Activated naive CD4-positive, alpha-beta T cell treated with anti-CD3 and anti-CD28 coated beads for 36 hours (primary cell): ENCODE measurements at places on chromosomes 13 and 19.

GRCh38 chr13:52158629-52159158 lies 703 bp downstream of the NEK3 start:
- no peak for DNase-seq

DNA sequence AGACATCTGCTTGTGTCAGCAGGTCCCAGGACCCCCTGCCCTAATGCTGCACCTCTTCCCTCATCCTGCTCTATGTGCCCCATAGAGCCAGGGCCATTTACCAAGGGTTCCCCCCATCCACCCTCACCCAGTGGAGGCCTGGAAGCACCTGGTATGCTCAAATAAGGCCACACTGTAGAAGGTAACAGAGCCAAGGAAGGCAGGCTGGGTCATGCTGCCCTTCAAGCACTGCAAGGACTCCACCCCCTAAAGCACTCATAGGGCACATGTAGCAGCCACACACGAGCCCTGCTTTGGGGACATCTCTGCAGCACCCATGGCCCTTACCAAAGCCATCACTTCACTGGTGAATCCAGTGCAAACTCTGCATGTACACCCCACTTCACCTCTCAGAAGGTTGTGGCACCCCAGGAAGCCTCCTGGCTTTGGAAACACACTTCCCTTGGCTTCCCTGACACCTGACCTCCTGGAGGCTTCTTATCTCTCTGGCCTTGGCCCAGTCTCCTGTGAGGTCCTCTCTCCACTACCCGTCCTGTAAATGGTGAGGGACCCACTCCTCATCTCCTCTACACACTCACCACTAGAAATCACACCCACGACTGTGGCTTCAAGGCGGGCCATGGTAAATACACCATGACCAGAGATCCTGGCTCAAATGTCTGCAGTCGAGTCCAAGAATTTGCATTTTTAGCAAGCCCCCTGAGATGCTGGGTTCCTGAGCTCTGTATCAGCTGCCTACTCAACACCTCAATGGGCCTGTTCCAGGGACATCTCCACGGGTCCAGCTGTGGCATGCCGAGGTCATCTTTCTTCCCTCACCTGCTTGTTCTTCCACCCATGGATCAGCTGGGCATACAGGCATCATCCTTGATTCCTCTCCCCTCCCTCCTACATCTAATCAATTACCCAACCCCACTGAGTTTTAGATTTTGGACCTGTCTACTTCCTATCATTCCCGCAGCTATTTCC lies 80.9 kb upstream of the DOCK9 start:
- no peak for DNase-seq

GRCh38 chr13:43085545-43085944 lies 62.2 kb downstream of the DNAJC15 start:
- no peak for DNase-seq

DNA sequence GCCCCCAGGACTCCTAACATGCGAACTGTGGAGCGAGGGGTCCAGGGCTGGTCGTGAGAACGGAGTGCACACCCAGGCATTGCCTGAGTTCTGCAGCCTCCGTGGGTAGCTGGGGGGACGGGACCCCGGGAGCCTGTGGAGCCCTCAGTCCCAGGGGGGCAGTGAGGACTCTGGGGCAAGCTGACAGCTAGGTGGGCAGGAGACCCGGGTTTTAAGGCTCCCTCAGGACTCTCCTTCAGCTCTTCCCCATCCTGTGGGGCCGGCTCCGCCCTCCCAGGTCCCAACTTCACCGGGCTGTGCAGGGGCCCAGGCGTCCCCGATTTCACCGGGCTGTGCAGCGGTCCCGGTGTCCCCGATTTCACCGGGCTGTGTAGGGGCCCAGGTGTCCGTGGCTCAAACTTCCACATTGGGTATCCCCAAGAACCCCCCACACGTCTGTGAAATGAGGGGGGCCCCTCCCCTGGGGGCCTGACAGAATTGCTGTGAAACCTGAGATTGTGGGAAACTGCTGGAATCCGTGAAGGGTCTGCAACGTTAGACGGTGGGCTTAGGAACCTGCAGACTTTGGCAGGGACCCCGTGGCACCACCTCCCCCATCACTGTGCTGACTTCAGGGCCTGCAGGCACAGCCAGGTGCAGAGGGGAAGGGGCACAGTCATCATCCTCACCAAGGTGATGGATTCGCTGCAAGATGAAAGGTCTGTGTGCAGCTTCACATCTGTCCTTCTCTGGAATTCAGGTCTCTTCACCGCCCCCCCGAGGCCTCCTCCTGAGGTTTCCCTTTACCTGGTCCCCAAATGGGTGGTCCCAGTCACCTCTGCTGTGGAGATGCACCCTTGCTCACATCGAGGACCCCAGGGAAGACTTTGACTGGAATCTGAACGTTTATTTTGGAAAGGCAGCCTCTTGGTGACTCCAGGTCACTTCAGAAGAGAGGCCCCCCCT lies 73.2 kb upstream of the MCF2L start:
- no peak for DNase-seq

- DNase-seq = no peak
Observed at GRCh38 chr13:22161871-22162270, 491.0 kb downstream of the FGF9 start.

DNA sequence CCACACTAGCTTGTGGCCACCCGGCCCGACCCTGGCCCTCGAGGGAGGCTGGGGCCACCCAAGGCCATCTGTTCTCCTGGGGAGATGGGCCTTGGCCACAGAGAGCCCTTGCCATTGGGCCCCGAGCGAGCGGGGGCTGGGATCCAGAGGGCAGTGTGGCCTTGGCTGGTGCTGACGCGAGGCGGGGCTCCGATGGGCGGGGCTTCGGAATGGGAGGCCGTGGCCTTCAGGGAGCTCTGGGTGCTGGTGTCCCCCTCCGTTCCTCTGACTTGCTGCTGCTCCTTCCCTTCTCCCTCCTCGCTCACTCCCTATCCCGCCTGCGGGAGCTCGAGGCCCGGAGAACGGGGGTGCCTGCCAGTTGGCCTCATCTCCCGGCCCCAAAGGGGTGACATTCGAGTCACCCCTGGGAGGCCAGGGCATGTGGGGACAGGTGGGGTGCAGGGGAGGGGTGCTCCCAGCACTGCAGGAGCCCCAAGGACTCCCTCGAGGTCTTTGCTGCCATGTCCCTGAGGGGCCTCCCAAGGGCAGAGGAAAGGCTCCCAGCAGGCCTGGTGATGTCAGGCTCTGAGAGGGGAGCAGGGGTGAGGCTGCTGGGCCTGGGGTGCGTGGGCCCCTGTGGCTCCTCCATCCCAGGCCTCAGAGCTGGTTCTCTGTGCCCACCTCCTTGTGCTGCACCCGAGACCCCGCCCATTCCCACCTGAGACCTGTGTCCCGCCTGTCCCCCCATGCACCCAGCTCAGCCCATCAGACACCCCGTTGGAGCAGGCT lies 4.2 kb downstream of the NCLN start:
- DNase-seq = no peak

- no peak for DNase-seq
Observed at GRCh38 chr13:112647256-112647655, 42.6 kb upstream of the ATP11A start.

DNA sequence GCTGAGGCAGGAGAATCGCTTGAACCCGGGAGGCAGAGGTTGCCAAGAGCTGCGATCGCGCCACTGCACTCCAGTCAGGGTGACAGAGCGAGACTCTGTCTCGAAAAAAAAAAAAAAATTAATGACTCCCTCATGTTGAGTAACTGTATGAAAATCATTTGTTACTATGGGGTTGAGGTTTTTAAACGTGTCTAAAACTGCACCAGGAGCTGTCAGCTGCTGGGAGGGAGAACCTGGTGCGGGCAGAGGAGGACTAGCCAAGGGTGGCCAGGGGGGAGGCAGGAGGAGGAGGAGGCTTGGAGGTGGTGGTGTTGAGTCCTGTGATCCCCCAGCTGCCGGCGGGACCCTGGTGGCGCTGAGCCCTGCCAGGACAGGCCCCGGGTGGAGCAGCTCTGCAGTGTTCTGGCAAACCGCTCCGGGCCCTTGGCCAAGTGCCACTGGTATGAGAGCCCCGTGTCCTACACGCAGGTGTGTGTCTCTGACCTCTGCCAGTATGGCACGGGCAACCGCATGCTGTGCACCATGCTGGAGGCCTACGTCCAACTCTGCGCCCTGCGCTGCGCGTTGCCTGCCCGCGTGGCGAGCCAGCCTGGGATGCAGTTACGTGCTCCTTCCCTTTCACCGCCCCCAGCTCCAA lies 17.1 kb upstream of the FXYD3 start:
- no peak for DNase-seq

DNA sequence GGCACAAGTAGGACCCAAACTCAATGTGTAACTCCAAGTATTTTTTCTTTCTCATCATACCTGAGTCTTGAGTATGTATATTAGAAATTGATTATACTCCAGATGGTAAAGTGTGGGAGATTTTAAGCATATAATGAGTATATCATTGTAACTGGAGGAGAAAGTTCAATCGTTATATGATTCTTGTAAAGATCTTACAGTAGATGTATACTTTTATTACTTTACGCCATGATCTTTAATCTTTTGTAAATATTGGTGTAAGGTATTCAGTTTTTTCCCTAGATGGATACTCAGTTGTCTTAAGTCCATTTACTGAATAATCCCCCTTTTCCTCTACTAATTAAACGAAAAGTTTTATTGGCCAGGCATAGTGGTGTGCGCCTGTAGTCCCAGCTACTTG lies 25.2 kb downstream of the PAN3 start:
- no peak for DNase-seq

DNA sequence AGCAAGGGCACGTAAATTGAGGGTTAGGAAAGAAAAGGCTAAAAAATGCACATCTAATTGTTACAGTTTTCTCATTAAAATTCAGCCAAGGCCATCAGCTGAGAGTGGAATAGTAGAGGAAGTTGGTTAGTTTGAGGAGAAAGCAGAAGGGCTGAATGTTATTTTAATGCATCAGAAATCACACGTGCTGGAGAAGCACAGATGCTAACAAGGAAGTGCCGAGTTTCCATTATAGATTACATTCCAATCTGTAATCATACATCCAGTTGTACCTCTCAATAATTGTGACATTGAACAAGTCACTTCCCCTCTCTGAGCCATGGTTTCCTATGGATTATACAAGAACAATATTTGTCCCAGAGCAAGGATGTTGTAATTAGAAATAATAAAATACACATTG lies 25.1 kb downstream of the FPR3 start:
- no peak for DNase-seq

DNA sequence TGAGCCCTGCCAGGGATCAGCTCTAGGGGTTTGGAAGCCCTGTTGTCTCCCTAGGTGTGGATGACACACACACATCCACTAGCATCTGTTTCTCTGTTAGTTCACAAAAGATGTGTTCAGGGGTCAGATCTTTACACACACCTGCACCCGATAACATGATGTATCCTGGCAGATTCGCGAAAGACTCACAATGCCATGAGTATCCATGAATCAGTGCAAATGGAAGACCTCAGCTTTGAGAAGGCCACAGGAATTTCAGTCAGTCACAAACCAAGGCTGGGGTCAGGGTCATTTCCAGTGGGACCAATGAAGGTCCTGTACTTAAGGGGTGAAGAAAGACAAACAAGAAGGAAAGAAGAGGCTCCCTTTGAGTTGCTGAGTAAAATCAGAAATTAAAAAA lies 898.2 kb downstream of the UQCRFS1 start:
- DNase-seq = no peak

GRCh38 chr13:51916962-51917361 lies 55.2 kb downstream of the CCDC70 start:
- no peak for DNase-seq

DNA sequence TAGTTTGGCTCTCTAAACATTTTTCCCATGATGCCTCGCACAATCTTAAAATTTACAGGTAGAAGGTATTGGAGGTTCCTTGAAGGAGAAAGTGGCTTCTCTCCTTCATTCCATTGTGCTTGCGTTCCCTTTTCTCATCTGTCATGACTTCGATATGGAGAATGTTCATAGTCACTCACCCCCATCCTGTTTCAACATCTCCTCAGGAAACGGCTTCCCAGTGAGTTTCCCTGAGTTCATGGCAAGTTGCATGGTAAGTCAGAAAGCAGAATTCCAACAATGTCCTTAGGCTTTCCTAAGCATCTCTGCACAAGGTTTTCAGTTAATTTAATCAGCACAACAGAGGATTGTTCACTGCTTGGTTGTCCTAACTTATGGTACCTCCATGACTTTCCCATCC lies 581.8 kb upstream of the SLITRK5 start:
- DNase-seq = no peak

DNA sequence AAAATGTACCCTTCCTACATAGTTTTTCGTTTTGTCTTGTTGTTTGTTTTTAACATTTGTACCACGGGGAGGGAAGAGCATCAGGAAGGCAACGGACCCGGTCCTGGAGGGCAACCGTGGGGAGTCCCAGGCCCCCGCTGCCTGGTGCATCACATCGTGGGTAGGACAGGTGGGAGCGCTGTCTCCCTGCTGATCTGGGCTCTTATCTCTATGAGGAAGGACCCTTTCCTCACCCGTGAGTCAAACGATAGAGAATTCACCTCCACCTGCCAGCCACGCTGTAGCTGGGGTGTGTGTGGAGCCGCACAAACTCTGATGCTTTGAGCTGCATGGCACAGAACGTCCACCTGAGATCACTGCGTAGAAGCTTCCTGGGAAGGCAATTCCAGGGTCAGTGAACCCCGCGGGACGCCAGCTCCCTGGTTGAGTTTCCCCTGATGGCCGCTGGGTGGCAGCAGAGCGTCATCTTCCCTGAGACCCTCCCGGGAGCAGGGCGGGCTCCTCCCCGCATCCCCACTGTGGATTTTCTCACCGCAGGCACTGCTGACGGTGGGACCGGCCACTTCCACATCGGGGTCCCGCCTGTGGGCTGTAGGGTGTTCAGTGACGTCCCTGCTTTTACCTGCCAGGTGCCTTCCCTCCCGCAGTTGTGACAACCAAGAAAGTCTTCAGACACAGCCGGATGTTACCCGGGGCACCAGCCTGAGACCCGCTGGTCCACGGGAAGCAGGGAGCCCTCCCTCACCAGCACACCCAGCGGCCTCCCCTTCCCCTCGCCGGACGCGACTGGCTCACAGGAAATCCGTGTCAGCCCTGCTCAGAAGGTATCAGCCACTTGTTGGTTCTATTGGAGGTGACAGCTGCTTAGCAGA lies 54.7 kb downstream of the ZNF787 start:
- DNase-seq = peak; percentile 68

GRCh38 chr13:33438918-33439317 lies 153.4 kb upstream of the STARD13 start:
- DNase-seq = no peak

DNA sequence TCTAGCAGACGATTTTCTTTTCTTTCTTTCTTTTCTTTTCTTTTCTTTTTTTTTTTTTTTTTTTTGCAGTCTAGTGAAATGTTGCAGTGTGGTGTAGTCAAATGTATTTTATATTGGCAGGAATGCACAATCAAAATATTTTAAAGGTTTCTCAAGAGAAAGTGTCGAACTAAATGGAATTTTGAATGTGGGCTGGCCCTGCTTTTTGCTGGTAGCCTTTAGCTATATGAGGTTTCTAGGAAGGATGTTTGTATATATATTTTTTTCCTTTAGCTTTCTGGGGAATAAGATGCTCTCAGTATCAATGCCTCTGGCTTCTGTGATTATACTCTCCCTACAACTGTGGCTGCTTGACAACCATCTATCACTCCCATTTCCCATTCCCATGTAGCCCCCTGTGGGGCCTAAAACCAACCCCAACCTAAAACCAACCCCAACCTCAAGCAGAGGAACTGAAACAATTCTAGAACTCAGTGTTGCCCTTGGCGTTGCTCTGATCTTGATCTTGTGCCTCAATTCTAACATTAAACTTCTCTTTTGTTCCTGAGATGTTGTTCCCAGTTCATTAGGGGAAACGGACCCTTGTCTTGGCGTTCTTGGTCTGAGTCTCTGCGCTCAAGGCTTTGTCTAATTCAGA lies 27.1 kb downstream of the CYSLTR2 start:
- DNase-seq = no peak

- DNase-seq = no peak
Observed at GRCh38 chr13:40540328-40541044, 126.0 kb downstream of the FOXO1 start.
